ENCODE measurements at places on chromosomes 6 and 20.

GRCh38 chr6:122569230-122569771 is 40.9 kb upstream of the PKIB start:
- DNase-seq = no peak

DNA sequence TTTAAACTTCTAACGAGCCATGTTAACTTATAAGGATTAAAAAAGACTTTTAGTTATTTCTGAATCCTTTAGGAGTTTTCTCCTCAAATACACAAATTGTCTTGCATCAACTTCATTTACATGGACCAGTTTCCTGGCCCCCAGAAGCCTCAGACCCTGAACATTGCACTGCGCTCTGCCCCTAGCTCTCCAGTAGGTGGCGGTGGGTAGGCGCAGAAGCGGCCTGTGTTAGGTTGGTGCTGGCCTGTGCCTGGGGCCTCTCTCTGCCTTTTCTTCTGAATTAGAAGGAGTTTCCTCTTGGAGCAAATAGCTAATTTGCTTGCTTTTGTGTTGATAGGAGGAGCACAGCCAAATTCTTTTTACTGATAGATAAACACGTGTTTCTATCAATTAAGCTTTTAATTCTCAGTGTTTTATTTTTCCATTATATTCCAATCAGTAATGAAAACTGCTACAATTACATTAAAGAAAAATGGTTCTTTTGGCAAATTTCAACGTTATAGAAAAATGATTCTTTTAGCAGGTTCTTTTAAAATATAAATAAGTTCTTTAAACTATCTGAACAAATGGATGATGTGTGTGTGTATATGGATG is 44.4 kb downstream of the DTD1 start:
- DNase-seq = peak; percentile 51

- DNase-seq = no peak
Observed at GRCh38 chr6:169240125-169240524, 13.5 kb downstream of the THBS2 start.

DNA sequence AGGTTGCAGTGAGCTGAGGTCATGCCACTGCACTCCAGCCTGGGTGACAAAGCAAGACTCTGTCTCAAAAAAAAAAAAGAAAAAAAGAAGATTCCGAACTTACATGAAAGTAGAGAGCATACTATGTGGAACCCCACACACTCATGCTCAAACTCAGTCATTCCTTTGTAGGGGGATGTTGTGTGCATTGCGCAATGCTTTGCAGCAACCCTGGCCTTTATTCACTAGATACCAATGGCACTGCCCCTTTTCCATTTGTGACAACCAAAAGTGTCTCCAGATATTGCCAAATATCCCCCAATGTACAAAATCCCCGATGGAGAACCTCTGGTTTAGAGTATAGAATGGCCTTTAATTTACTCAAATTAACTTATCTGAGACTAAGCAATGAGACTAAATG is 158.6 kb downstream of the GJA1 start:
- DNase-seq = no peak

GRCh38 chr20:5221061-5221430 is 94.2 kb downstream of the CDS2 start:
- DNase-seq = no peak

DNA sequence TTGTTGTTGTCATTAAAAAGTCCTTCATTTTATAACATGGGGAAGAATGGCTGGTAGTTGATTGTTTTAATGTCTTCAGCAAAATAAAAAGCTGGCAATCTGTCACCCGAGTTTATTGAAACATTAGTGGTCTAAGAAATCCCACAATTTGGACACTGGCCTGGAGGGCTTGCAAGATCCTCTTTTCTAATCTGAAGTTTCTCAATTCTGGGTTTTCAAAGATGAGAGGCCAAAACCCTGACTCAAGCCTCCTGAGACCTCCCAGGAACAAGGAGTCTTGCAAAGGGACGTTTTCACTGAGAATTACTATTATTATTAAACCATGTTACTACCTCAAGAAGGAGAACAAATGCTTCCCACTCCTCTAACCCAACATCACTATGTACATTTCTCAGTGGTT is 19.5 kb downstream of the MAP1LC3A start:
- DNase-seq = no peak

DNA sequence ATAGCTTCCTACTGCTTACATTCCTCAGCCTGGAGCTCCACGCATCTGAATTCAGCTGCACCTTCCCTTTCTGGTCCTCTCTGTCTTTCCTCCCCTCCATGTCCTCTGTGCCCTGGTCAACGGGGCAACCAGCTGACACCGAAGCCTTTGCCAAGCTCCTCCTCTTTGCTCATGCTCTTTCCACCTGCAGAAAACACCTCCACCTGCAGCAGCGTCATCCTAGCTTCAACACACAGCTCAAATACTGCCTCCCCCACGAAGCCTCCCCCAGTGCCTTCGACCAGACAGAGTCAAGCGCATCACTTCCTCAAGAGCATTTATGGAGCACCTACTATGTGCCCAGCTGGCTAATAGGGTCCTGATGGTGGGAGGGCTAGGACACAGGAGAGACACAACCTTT is 9.2 kb downstream of the CDH22 start:
- DNase-seq = no peak

DNA sequence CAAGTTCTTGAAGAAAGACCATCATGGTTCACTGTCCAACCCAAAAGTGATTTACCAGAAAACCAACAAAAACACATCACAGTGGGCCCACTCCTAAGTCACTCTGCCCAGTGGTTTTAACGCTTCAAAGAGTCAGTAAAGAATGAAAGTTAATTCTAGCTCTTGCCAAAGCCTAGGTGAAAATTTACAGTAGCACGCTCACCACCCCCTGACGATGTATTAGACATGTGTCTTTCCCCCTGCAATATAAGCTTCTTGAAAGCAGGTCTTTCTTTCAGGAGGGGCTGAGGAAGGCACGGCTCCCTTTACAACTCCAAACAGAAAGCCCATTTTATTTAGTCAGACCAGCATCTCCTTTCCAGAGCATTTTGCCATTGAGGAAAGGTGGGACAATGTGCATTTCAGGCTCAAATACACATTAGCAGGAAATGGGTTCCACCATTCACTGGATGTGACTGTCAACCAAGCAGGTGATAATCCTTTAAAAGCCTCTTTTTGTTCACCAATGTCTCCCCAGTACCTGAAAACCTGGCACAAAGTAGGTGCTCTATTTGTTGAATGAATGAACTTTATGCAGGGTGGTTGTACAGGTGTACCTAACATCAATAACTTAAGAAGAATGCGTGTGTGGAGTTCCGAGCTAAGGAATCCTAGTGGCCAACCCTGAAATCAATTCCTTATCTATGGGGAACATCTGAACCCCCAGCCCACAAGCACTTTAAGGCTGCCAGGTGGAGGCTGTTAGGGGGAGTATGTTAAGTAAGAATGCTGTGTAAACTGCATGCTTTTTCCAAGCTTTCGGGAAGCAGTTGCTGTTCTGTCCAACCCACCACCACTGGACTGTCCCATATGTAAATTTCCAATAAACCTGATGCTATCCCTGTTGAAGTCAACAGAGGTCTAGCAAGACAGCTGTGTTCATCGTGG is 11.4 kb downstream of the EZR start:
- no peak for DNase-seq

DNA sequence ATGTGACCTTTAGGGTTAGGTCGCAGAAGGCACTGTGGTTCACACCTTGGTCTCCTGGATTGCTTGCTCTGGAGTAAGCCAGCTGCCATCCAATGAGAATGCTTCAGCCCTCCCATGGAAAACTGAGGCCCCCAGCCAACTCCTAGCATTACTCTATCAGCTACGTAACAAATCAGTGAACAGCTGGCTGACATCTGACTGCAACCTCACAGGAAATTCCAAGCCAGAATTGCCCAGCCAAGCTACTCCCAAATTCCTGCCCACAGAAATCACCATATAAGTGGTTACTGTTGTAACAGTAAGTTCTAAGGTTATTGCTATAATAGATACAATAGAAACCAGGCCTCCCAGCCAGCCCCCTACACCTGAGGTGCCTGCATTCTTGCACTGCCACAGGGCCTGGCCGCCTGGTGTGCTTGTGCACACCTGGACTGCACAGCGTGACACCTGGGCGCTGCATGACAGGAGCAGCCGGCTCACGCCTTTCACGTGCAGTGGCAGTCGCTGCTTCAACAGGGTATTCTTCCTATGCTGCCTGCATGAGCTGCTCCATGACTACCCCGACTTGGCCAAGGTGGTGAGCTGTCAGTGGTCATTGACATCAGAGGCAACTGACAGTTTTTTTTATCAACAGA is 429.7 kb upstream of the RUNX2 start:
- DNase-seq = no peak

DNA sequence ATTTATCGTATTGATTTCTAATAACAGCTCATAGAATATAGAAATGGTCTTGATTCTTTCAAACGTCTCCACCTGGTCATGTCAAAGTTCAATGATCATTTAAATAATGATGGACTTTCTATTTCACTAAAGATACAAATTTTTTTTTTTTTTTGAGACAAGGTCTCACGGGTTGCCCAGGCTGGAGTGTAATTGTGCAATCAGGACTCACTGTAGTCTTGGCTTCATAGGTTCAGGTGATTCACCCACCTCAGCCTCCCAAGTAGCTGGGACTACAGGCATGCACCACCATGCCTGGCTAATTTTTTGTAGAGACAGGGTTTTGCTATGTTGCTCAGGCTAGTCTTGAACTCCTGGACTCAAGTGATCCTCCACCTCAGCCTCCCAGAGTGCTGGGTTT is 25.2 kb downstream of the KLHL31 start:
- no peak for DNase-seq

- no peak for DNase-seq
Observed at GRCh38 chr6:160082627-160083026, 39.0 kb upstream of the SLC22A1 start.

DNA sequence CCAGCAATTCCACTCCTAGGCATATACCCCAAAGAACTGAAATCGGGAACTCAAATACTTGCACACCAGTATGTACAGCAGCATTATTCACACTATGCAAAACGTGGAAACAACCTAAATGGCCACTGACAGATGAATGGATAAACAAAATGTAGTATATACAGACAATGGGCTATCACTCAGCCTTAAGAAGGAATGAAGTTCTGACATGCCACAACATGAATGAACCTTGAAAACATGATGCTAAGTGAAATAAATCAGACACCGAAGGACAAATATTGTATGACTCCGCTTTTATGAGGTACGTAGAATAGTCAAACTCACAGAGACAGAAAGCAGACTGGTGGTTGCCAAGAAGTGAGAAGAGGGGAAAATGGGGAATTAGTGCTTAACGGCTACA is 59.1 kb upstream of the CCN6 start:
- DNase-seq = no peak

DNA sequence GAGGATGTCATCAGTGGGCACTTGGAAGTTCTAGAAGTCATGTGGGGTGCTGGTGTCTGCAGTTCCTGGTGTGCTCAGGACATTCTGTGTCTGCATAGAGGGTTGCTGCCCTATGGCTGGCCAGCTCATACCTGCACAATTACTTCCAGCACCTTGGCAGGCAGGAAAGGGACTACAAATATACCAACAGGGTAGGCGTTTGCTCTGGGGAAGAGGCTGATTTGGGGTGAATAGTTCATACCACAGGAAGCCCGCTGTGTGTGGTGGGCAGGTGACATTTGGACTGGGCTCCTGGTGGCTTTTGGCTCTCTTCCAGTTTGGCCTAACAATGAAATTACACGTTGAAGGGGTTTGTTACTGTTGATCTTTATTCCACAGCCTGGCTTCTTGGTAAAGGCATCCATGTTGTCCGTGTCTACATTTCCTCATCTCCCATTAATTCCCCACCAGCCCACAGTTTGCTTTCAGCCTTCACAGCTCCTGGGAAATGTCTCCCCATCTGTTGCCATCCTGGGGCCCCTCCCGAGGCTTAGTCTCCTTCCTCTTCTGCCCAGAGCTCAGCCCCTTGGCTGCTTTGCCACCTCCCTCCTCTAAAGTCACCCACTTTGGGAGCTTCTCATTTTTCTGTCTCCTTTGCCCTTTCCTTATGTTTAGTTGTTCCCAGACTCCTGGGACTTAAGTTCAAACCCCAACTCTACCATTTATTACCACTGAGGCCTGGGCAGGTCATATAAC is 88.1 kb downstream of the RSPH3 start:
- no peak for DNase-seq

DNA sequence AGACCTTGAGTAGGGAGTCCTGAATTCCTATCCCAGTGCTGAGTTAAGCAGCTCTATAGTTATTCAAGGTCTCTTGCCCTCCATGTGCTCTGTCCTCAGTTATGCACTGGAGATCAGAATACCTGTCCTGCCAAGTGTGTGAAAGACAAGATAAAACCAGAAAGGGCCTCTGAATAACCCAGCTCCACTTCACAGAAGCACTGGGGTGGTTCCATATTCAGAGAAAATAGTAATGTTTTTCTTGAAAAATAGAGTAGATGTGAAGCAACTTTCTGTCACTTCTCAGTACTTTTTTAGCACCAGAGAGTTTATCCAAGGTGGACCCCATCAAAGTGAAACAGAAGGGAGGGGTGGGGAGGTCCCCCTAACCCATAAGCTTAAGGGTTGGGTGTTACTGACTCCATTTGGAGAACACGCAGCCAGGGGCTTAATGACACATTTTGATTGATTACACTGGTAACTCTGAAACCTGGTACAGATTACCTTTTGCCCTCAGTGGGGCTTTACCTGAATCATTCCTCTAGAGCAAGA is 509.8 kb upstream of the JARID2 start:
- DNase-seq = no peak

DNA sequence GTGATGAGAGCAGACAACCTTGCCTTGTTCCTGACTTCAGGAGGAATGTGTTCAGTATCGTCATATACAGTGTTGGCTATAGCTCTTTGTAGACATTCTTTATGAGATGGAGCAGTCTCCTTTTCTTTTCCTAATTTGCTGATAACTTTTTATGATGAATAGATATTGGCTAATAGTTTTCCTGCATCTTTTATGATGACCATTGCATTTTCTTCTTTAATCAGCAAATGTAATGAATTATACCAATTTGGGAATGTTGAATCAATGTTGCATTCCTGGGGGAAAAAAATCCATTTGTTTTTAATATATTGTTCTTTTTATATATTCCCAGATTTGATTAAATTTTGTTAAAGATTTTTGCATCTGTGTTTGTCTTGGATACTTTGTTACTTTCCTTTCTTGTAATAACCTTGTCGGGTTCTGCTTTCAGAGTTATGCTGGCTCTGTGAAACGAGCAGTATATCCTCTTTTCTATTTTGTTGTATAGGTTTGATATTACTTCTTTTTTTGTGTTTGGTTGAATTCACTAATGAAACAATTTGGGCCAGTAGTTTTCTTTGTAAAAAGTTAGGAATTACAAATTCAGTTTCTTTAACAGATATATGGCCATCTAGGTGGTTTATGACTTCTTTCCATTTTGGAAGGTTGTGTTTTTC is 23.9 kb downstream of the KDM1B start:
- no peak for DNase-seq

DNA sequence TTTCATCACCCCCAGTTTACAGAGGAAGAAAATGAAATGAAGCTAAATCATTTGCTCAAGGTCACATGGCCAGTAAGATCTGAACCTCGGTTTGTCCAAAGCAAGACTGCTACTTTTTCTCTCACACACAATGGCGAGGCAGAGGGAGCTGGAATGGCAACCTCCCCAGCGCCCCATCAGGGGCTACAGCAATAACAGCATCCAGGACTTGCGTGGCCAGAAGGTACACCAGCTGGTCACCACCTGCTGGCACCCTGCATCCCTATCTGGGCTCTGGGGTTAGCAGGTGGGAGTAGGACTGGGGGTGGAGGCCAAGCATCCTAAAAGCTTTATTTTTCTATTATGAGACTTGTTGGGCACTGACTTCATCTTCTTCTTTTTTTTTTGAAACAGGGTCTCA is 41.3 kb downstream of the TTI1 start:
- DNase-seq = no peak
